ENCODE measurements at places on chromosomes 4 and X. TPM values are rescaled to one million over a fixed set of nuclear protein-coding genes. Genes with fewer than 3 reads are reported as not detected.

GC gene
- not detected for total RNA-seq

PLAC8 gene
- total RNA-seq: 0.55 TPM

FMR1NB gene
- total RNA-seq: not detected

FAM241A gene
- total RNA-seq: 7.8 TPM

ZNF157 gene
- not detected for total RNA-seq

RAB9B gene
- total RNA-seq: 17.5 TPM

UGT2B15 gene
- not detected for total RNA-seq

MAMLD1 gene
- total RNA-seq: 2.1 TPM

DNAAF6 gene
- not detected for total RNA-seq

TMEM255A gene
- total RNA-seq: 0.30 TPM

CITED1 gene
- not detected for total RNA-seq

RPA4 gene
- 0.16 TPM for total RNA-seq

CDS1 gene
- 0.38 TPM for total RNA-seq

MEPE gene
- total RNA-seq: not detected

C4orf51 gene
- total RNA-seq: not detected

TLR1 gene
- total RNA-seq: 3.1 TPM

MAGEA1 gene
- not detected for total RNA-seq

AKAP4 gene
- not detected for total RNA-seq

SUPT20HL1 gene
- not detected for total RNA-seq

USP17L27 gene
- not detected for total RNA-seq

NEUROG2 gene
- total RNA-seq: not detected

MAPK10 gene
- total RNA-seq: 2.5 TPM

CXCL1 gene
- 15.0 TPM for total RNA-seq

SPANXD gene
- not detected for total RNA-seq

OTC gene
- total RNA-seq: not detected

C4orf33 gene
- total RNA-seq: 3.2 TPM

GRID2 gene
- 0.07 TPM for total RNA-seq

PHEX gene
- total RNA-seq: 0.25 TPM

AMTN gene
- total RNA-seq: not detected

GJB1 gene
- not detected for total RNA-seq

ZCCHC18 gene
- 0.49 TPM for total RNA-seq

PPP2R2C gene
- 4.6 TPM for total RNA-seq

Data from heart right ventricle (tissue), 16 donors.